ENCODE measurements at places on chromosomes 1 and 21. TPM values are rescaled to one million over a fixed set of nuclear protein-coding genes. Genes with fewer than 3 reads are reported as not detected.

HIVEP3 gene
- 20.4 TPM for total RNA-seq

KDF1 gene
- 0.18 TPM for total RNA-seq

TTF2 gene
- 127 TPM for total RNA-seq

COX20 gene
- 34.7 TPM for total RNA-seq

RNU1-4 gene
- total RNA-seq, result 1,043 TPM

Measured in activated CD8-positive, alpha-beta T cell treated with anti-CD3 and anti-CD28 coated beads for 36 hours (primary cell).